Chondrocyte (in vitro differentiated cells): ENCODE measurements at places on chromosomes 1 and 21. TPM values are rescaled to one million over a fixed set of nuclear protein-coding genes. Genes with fewer than 3 reads are reported as not detected.

The GJA9 gene
- not detected in 3 replicates for total RNA-seq

The SPATA45 gene
- 0.47 to 1.3 TPM in 2 of 3 replicates, not detected in the other for total RNA-seq

The IFI44L gene
- total RNA-seq = 8.3 to 29.7 TPM (median 10.8 TPM) in 3 replicates

The LCE1D gene
- not detected in 3 replicates for total RNA-seq

The TRIM17 gene
- total RNA-seq = 0.28 to 0.35 TPM in 2 of 3 replicates, not detected in the other

The ADGRL4 gene
- total RNA-seq = 4.9 to 6.9 TPM (median 5.7 TPM) in 3 replicates

The COA6 gene
- 16.0 to 25.0 TPM (median 16.1 TPM) in 3 replicates for total RNA-seq

The LDLRAD1 gene
- not detected in 3 replicates for total RNA-seq

The CDC42BPA gene
- total RNA-seq = 59.1 to 77.6 TPM (median 61.6 TPM) in 3 replicates

The FAM177B gene
- not detected in 3 replicates for total RNA-seq

The LAMC1 gene
- total RNA-seq = 307 to 453 TPM (median 449 TPM) in 3 replicates

The RCSD1 gene
- 1.1 to 1.4 TPM in 2 of 3 replicates, not detected in the other for total RNA-seq

The VHLL gene
- total RNA-seq = not detected in 3 replicates

The RIPPLY3 gene
- total RNA-seq = 0.21 to 0.37 TPM in 2 of 3 replicates, not detected in the other

The C1orf115 gene
- 2.0 to 3.5 TPM (median 3.4 TPM) in 3 replicates for total RNA-seq

The SPRR4 gene
- not detected in 3 replicates for total RNA-seq

The SLC16A4 gene
- total RNA-seq = 16.5 to 23.9 TPM (median 17.0 TPM) in 3 replicates

The JAM2 gene
- total RNA-seq = 6.6 to 7.1 TPM (median 7.0 TPM) in 3 replicates

The B3GALNT2 gene
- total RNA-seq = 28.1 to 36.6 TPM (median 30.4 TPM) in 3 replicates

The RO60 gene
- total RNA-seq = 89.7 to 98.7 TPM (median 91.4 TPM) in 3 replicates

The SRSF11 gene
- 150 to 189 TPM (median 152 TPM) in 3 replicates for total RNA-seq

The TMEM201 gene
- 10.4 to 13.4 TPM (median 10.6 TPM) in 3 replicates for total RNA-seq
